Activated naive CD4-positive, alpha-beta T cell treated with anti-CD3 and anti-CD28 coated beads, Interleukin-2, amount 50 U/mL, for 72 hours (primary cell): ENCODE measurements at places on chromosomes 1 and 21.

DNA sequence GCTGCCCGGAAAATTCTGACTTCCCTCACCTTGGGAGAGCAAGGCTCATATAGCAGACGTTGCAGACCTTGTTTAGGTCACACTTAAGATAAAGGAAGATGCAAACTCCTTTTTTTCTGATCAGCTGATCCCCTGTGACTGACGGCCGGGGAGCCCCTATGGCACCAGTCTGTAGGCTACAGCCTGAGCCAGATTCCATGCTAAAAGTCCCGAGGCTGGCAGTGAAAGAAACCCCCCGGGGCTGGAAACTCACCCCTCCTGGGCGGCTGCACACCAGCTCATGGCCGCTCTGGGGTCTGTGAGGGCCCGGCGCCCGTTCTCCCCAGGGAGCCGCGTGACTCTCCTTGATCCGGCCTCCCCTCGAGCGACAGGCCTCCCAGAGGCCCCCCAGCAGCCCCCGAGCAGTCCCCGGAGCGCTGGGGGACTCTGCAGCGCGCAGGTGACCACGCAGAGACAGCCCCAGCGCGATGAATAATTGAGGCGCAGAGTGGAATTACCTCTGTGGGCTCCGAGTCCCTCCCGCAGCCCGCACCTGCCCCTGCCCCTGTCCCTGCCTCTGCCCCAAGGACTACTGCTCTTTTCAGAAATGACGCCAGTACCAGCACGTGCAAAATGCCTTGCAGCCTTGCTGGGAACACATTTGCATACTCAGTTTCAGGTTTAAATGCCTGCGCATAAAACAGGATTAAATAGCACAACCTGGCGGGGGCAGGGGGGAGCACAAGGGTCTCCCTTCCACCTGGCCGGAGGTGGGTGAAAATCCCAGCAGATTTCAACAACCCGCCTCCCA, 62.6 kb upstream of the CLDN14 start:
- DNase-seq, result no peak

- no peak for DNase-seq
Observed at GRCh38 chr1:81226603-81226928, 574.2 kb upstream of the ADGRL2 start.

DNA sequence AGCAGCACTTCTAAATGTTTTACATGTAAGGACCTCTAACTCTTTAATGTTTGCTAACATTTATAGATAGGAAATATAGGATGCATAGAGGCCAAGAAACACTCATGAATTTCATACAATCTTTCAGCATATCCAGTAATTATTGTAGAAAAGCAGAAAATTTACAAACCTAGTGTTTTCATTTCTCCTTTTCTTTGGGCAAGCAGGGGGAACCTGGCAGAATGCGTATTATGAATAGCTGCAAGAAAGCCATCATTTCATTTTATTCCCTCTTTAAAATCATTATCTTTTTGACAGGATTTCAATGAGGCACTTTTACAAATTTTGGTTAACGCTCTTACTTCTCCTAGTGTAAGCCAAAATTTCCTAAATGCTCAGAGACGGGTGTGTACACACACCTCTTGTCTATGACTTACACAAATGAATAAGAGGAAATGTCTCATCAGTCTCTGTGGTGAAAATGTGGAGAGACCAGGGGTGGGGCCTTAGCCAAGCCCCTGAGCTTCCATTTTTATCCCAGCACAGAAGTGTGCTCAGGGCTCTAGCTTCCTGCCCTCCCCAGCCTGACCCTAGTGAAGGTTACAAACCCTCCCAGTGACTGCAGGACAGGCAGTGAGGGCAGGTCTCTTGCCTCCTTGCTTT, 91.6 kb downstream of the LRRC8C start:
- DNase-seq, result peak; percentile 81

GRCh38 chr1:185338719-185339622, 21.9 kb upstream of the IVNS1ABP start:
- DNase-seq, result peak; percentile 8

- DNase-seq, result peak; percentile 53
Observed at GRCh38 chr1:30684881-30685795, 38.2 kb downstream of the MATN1 start.

- DNase-seq, result no peak
Observed at GRCh38 chr1:107870696-107871095, 94.3 kb downstream of the VAV3 start.

DNA sequence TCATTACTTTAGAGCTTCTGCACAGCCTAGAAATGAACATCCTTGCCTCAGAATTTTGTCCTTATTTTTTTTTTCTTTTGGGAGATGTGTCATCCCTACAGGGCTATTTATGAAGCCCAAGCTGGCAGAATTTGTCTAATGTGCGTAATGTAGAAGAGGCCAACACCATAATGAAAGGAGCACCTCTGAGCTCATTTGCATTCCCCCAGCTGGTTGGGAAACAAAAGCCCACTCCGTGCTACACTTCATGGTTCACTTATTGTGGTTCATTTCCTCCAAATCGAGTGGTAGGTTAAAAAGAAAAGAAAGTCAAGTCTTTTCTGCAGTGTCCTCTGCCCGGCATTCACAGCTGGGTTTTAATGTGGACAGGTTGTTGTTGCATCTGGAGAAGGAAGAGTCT, 73.5 kb downstream of the KAZN start:
- DNase-seq, result no peak

GRCh38 chr1:171841050-171841910, at the start of gene DNM3:
Gene DNM3 (plus strand): TSS chr1:171841498. CDS start chr1:171841657, 159 bp downstream.
- peak; percentile 80 for DNase-seq

DNA sequence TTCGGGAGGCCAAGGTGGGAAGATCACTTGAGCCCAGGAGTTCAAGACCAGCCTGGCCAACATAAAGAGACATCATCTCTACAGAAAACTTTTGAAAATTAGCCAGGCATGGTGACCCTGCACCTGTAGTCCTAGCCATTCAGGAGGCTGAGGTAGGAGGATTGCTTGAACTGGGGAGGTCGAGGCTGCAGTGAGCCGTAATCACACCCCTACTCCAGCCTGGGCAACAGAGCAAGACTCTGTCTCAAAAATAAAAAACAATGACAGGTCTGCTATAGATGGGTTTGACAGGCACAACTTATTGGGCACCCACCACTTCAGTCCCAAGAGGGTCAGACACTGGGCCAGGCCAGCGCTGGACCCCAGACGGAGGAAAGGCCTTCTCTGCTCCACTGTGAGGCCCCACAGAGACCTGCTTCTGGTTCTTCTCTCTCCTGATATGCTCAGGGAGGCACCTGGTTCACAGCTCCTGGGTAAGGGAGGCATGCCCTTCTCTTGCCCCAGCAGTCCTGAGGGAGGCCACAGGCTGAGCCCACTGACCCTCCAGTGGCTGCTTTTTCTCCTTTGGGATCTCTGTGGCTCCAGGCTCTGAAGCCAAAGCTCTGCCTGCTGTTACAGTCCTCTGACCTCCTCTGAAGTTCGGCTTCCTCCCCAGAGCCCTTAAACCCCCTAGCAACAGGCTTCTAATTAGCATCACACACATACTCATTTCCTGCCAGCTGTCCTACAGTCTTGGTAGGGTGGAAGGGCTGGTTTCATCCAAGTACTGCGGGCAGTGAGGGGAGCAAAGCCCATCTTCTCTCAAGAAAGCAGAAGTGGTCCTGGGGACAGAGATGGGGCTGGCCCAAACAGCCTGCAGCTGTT, 14.4 kb downstream of the S100A16 start:
- DNase-seq, result no peak
